Osteoblast (primary cell): ENCODE measurements at places on chromosomes 4 and X.

DNA sequence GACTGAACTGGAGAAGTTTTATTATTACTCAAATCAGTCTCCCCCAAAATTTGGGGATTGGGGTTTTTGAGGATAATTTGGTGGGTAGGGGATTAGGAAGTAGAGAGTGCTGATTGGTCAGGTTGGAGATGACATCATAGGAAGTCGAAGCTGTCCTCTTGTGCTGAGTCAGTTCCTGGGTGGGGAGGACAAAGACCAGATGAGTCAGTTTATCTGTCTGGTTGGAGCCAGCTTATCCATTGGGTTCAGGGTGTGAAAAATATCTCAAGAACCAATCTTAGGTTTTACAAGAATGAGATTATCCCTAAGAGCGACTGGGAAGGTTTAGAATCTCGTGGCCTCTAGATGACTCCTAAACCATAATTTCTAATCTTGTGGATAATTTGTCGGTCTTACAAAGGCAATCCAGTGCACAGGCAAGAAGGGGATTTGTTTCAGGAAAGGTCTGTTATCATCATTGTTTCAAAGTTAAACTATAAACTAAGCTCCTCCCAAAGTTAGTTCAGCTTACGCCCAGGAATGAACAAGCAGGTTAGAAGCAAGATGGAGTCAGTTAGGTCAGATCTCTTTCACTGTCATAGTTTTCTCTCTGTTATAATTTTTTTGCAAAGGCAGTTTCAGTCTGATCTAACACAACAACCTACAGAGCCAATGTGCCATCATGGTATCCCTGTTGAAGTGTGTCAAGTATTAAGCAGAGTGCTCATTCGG is 274.5 kb downstream of the SLC7A11 start:
- DNase-seq, result no peak

GRCh38 chr4:147633113-147633512 is 15.9 kb downstream of the TMEM184C start:
- no peak for DNase-seq

DNA sequence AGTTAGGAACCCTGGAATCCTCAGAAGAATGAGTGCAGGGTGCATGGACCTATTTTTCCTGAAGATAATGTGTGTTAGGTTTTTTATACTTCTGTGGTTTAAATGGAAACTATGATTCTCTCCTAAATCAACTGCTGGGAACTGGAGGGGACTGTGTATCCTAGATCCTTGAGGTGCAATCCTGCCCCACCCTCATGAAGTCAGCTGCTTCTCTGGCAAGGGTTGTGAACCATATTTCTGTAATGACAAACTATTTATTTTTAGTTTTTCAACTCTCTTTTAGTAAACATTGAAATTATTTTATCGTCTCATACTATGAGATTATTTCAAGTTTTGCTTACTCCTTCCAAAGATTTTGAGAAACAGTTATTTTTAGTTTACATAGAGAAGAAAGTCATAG is 25.8 kb upstream of the VEGFC start:
- DNase-seq, result peak; percentile 84

DNA sequence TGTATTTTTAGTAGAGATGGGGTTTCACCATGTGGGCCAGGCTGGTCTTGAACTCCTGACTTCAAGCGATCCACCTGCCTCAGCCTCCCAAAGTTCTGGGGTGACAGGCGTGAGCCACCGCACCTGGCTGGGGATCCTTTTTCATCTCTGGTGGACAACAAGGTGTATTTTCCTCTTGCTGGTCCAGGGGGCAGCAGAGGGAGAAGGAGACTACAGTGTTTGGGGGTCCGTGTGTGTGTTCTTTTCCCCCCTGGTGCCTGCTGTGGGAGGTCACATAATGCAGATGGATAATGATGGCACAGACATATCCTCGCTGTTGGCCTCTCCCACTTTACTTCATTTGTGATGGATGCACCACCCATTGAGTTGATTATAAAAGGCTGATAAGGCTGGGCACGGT is 39.0 kb upstream of the CD99 start:
- DNase-seq, result no peak

DNA sequence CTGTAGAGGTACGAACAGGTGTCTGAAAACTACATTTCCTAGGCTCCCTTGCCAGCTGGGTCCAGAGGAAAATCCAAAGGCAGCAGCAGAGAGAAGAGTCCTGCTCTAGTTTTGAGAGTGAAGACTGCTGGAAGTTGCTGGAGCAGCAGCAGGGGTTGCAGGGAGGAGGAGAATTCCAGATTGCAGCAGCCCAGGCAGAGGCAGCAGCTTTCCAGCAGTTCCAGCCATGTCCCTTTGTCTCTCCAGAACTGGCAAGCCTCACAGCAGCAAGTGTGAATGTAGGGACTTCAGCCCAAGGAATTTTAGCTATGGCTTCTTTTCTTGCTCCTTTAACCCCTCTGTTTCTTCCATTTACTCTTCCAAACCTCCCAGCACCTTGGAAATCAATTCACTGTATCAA is 24.1 kb upstream of the STIM2 start:
- DNase-seq, result no peak

- no peak for DNase-seq
These were observed 194.7 kb upstream of the TLL1 start for GRCh38 chr4:165678236-165678935.
